Activated CD4-positive, alpha-beta T cell treated with anti-CD3 and anti-CD28 coated beads, Interleukin-2, amount 50 U/mL, for 16 hours (primary cell): ENCODE measurements at places on chromosomes 1 and 21.

GRCh38 chr1:59356627-59357026 is 59.7 kb downstream of the FGGY start:
- no peak for DNase-seq

DNA sequence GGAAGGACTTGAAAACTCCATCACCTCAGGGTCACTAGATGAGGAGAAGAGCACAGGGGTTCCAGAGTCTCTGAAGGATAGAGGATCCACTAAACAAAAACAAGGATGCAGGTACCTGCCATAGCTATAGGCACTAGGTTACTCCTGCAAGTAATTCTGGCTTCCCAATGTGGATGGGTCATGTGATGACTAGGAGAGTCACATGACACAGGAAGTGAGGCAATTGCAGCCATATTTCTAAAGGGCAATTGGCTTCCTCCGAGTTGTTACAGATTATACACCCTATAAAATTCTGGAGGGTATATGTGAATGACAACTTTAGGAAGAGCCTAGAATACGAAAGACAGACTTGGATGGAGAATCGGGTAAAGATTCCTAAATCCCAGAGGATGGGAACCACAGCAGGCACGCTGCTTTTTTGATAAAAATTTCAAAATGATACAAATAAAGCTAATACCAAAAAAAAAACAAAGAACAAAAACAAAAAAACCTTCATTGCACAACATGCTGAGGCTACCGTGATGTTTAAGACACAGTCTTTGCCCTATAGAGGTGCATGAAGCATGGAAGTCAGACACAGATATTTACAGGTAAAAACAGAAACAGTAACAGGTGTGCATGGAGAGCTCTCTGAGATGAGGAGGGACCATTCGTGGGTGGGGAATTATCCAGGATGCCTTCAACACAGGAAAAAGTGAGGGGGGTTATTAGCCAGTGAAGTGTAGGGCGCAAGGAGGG is 10.5 kb downstream of the MTX1 start:
- peak; percentile 45 for DNase-seq

DNA sequence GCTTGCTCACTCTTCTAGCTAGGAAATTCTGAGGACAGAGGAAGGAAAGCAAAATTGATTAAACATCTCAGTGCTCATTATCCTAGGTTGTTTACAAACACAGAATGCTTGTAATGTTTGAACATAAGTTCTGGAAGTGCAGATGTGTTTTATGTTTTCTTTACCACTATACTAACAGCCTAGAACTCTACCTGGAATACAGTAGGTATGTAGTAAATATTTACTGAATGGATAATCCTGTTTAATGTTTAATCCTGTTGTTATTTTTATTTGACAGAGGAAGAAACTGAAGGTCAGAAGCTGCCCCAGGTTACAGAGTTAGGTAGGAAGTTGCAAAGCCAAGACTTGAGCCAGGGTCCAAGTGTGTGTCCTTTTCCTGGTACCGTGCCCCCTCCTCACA is 6.1 kb downstream of the MTOR start:
- DNase-seq, result no peak

- no peak for DNase-seq
Observed at GRCh38 chr1:31879981-31880608, 58.1 kb downstream of the PTP4A2 start.

GRCh38 chr1:235883261-235883927 is 16.7 kb upstream of the LYST start:
- DNase-seq, result peak; percentile 41

DNA sequence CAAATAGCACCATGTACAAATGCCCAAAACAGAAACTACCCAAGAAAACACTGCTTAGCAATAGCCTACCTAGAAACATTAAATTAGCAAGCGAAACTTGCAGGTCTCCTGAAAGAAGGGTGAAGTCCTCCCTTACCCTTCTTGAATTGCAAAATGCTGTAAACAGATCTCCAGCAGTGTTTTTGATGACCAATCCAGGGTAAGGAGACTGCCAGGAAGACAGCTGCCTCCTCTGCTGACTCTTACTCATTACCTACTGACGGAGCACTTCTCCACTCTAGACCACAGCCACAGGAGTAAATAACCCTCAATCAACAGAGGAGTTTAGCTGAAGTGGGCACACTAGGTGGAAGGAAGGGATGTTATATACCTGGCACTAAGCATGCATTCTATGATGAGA is 32.2 kb upstream of the GADD45A start:
- DNase-seq, result peak; percentile 8

DNA sequence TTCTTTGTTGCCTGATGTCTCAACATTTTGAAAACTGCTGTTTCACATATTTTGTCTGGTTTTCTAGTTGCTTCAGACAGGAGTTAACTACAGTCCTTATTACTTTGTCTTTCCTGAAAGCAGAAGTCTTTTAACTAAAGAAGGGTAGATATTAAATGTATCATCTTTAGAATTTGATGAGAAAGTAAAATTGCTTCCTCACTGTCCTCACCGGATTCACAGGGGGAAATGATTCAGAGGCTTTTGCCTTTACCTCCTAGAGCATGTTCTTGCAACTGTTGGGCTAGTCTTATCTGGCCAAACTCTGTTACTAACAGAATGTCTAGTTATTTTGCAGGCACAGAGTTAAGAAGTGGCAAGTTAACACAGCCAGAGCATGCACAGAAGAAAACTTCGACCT is 107.2 kb upstream of the VAV3 start:
- no peak for DNase-seq

GRCh38 chr1:54314696-54315095 is 91.5 kb downstream of the SSBP3 start:
- DNase-seq, result no peak

GRCh38 chr1:103191327-103191726 is 83.0 kb upstream of the COL11A1 start:
- DNase-seq, result no peak

- DNase-seq, result no peak
Observed at GRCh38 chr1:71582673-71583072, 501.8 kb upstream of the ZRANB2 start.

- DNase-seq, result no peak
Observed at GRCh38 chr1:219419065-219419464, 193.8 kb downstream of the ZC3H11B start.

DNA sequence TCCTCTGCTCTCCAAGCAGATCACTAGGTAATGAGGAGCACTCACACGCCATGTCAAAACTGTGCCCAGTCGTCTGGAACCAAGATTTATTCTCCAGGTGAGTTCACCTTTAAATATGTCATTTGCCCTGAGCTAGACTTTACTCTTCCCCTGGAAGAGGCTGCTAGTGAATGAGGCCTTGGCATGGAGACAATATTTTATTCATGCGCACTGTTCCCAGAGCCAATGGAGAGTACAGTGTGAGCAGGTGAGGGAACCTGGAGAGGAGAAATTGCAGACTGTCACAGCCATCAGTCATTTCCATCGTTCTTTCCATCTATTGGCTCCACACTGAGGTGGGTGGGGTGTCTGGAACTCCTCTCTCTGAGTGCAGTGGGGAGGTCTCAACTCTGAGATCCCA is 333.6 kb downstream of the KCNH1 start:
- no peak for DNase-seq

- no peak for DNase-seq
Observed at GRCh38 chr1:15945011-15945831, 30.7 kb downstream of the ZBTB17 start.

GRCh38 chr1:209840611-209841010 is 12.8 kb downstream of the UTP25 start:
- DNase-seq, result no peak

- peak; percentile 8 for DNase-seq
Observed at GRCh38 chr1:71269818-71270217, 189.0 kb upstream of the ZRANB2 start.

DNA sequence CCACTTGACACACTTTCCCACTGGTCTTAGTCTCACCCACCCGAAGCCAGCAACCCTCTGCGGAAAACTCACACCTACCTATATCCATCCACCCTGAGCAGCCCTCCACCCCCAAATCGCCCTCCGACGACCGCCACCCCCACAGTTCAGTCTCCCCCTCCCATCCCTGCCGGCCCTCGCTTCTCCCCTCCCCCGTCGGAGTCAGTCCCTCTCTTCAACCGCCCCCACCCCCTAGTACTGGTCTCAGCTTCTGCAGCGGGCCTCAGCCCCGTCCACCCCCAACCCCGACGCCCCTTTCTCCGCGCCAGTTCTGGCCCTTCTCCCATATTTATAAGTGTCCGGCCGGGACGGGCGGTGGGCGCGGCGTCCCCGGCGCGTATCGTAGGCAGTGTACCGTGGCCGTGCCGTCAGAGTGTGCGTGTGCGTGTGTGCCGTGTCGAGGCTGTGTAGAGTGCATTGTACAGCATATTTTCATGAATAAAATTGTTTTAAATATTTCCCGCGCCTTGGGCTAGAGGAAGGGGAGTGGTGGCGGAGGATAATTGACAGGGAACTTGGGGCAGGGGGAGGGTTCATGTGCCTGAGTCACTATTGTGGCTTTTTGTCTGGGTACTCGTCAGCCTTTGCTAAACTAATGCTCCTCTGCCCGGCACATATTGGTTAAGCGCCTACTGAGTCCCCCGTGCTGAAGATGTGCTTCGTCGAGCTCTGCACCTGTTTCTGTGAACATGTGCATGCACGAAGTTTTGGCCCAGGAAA is 22.0 kb downstream of the FOXO6 start:
- DNase-seq, result peak; percentile 33

DNA sequence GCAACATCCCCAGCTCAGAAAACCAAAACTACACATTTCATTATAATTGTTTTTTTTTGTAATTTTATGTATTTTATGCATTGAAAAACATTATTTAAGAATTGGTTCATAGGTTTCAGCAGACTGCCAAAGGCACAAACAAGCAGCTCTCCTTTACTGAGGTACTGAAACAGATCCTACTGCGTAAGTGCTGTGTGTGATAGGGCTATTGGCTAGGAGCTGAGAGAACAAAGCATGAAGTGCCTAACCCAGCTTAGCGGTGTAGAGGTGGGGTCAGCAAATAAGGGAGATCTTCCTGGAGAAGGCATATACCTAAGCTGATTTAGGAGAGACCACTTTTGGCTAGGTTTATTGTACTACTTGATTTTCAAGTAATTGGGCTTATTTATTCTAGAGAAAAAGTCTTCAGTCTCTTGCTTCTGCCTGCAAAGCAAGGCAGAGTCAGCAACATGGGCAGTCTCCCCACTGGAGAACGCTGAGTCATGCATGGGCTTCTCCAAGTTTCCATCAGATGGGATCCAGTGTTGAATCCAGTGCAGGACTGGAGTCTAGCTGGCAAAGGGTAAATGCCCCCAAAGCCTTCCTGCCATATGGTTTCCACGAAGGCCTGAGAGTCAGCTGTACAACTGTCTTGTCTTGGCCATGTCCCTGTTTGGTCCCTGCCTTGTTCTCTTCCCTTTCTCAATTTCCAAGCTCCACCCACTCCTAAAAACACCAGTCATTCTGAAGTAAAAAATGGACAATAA is 18.0 kb upstream of the YTHDF2 start:
- DNase-seq, result no peak

DNA sequence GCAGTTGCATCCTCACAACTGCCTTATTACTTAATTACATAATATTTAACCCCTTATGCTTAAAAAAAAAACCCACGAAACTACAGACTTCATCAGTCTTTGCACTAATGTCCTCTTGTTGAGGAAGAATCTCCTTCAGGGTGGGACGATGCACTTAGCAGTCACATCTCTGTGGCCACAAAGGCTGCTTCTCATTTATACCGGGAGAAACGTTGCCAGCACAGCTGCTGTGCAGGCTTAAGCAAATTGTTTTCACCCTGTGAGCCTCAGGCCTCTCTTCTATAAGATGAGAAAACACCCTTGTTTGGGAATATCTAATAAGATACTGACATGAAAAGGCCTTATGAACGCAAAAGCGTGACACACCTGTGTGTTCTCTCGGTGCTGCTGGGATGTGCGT is 2.9 kb upstream of the OBSCN start:
- DNase-seq, result no peak
